ENCODE measurements at places on chromosomes 16 and 17. TPM values are rescaled to one million over a fixed set of nuclear protein-coding genes. Genes with fewer than 3 reads are reported as not detected.

GRCh38 chr16:46428108-46429061 lies 192.8 kb downstream of the SHCBP1 start:
- no peak overlapping the region for H3K4me3 ChIP-seq
- no peaks in the 10 kb centered on the region for H3K36me3 ChIP-seq
- H3K4me1 ChIP-seq = no peaks in the 10 kb centered on the region
- H3K27ac ChIP-seq = no peak overlapping the region
- no peaks in the 10 kb centered on the region for H3K27me3 ChIP-seq

DNA sequence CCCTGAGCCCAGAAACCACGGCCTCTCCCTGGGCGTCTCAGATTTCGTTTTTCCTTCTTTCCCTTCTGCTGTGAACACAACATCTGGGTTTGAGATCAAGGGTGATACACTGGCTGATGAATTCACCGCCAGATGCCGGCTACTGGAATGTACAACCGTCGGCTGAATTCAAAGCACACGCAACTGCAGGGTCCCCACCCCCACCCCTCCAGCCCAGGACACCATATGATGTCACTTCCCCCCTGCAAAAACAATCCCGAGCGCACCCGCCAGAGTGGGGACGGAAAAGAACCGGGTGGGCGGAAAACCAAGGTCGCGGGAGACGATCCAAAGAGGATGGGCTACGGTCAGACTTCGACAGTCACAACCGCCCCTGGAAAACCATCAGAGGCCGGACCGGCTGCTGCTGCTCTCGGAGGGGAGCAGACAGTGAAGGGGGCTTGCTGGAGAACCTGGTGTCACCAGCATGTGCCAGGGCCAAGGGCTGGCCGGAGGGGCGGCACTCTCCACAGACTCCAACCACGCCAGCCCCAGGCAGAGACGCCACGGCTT lies 23.3 kb downstream of the CEP295NL start:
- no peaks in the 10 kb centered on the region for H3K27me3 ChIP-seq
- no peak for DNase-seq
- H3K4me3 ChIP-seq = no peak overlapping the region
- peaks cover 29% of the 10 kb centered on the region for H3K4me1 ChIP-seq
- H3K27ac ChIP-seq = no peak overlapping the region

The HSD11B2 gene
- 1.6 TPM for total RNA-seq

The TRIM16 gene
- 61.6 TPM for total RNA-seq

The CCR7 gene
- total RNA-seq = 0.37 TPM

- no peaks in the 10 kb centered on the region for H3K36me3 ChIP-seq
- H3K27ac ChIP-seq = no peak overlapping the region
- no peak for DNase-seq
- H3K4me1 ChIP-seq = peaks cover 38% of the 10 kb centered on the region
- no peak overlapping the region for H3K4me3 ChIP-seq
Observed at GRCh38 chr16:72932677-72933335, 115.1 kb downstream of the ZFHX3 start.

The VAC14 gene
- total RNA-seq = 16.1 TPM

All from neural progenitor cell (in vitro differentiated cells).